Activated T-helper 1 cell treated with Interleukin-2 at 50 U/mL for 16 hours (primary cell): ENCODE measurements at places on chromosomes 1 and 21.

- no peak for DNase-seq
Observed at GRCh38 chr1:153583976-153584375, 18.3 kb upstream of the S100A2 start.

GRCh38 chr1:95790136-95790535, 556.1 kb downstream of the RWDD3 start:
- no peak for DNase-seq

DNA sequence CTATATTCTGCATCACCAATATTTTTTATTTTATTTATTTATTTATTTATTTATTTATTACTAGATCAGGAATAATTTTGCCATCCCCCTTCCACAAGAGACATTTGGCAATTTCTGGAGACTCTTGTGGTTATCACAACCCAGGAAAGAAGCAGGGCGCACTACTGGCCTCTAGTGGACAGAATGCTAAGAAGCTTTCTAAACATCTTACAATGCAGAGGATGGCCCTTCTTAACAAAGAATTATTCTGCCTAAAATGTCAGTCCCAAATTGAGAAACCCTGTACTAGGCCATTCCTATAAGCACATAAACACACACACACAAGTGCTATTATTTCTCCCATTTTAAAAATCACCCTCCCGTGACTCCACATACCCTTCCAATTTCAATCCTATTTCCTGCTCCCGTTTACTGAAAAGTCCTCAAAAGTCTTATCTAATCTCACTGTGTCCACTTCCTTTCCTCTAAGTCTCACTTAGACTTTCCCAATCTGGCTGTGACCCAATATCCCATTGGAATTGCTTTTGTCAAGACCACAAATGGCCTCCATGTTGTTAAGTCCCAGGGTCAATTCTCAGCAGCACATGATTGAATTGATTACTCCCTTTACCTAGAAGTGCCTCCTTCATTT, 43.7 kb upstream of the RNF11 start:
- peak; percentile 1 for DNase-seq

- DNase-seq, result no peak
Observed at GRCh38 chr1:155479205-155479604, 83.4 kb downstream of the ASH1L start.

DNA sequence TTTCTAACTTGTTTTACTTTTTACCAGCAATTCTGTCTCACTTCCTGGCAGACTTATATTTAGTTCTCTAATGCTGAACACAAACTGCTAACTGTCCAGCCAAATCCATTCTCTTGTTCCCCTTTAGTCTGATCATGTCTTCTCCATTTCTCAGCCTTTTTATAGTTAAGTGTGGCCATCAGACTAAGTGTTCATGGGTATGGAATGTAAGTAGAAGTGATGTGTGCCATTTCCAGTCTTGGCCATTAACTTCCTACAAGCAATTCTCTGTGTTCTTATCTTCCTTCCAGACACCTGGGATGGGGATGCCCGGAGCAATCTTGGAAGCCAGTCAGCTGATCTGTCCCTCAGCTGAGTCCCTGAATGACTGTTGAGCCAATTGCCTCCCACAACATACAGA, 165.8 kb downstream of the ST6GALNAC3 start:
- DNase-seq, result no peak

- DNase-seq, result no peak
Observed at GRCh38 chr1:238223076-238223640, 332.4 kb upstream of the ZP4 start.

GRCh38 chr21:37026499-37026898, 20.0 kb downstream of the RIPPLY3 start:
- no peak for DNase-seq

GRCh38 chr1:20344738-20345137, 54.1 kb downstream of the VWA5B1 start:
- DNase-seq, result no peak

DNA sequence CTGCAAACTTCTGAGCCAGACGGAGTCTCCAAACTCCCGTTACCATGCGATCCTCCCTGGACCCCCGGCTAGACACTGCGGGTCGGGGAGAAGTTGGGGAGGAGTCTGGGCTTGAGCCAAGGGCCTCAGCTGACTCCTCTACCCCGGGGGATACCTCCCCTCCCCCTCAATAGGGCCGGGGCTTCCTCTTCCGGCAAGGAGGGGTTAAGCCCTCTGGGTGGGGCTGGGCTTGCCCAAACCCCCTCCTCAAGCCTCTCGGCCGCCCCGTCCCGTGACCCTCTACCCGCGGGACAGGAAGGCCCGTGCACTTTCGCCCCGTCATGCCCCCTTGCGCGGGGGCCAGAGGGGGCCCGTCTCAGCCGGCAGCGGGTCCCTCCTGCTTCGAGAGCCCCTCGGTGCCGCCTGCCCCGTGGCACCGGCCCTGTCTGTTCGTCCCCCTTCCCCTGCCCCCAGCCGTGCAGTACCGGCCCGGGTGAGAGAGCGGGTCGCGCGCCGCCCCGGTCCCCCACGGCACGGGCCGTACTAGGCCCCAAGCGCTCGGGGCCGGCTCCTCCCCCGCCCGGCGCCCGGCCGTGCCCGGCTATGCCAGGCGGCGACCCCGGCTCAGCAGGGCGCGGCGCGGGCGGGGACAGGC, 652 bp downstream of the ARL8A start:
- DNase-seq, result no peak

- no peak for DNase-seq
Observed at GRCh38 chr1:154574716-154575115, 7.1 kb downstream of the CHRNB2 start.

DNA sequence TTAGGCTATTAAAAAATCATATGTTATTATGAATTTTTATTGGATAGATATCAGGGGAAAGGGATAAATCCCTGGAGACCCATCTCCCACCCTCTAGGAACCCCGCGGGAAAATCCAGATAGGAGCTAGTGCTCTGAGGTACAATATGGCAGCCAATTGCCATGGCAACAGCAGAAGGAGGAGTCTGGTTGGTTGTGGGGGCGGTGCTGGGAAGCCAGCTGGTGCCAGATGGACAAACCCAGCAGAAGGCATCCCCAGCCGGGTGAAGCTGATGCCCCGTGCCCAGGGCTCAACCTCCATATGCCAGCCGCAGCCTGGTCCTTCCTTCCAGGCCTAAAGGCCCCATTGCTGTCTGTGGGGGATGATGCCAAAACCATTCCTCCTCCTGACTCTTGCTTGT, 38.3 kb downstream of the RHBG start:
- no peak for DNase-seq

- no peak for DNase-seq
Observed at GRCh38 chr1:58768971-58769808, 14.7 kb downstream of the JUN start.

DNA sequence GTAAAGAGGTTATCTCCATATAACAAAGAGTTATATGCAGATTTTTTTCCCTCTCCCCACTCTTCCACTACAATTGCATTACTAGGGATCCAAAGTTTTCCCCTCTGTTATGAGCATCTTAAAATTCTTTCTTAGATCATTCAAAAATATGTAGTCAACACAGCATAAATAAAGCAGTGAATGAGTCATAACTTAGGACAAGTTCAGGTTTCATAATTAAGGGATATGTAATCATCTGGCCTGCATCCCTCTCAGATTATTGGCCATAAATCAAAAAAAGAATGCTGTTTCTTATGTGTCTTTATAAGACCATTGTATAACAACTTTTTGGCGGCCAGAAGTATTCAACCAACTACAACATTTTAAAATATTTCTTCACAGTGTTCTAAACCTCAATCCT, 1526.1 kb downstream of the KCNT2 start:
- no peak for DNase-seq

GRCh38 chr1:156500543-156500792, at the start of gene MEF2D:
Gene MEF2D, minus strand, starts transcription at chr1:156500775. Its CDS starts 17,483 bp downstream, at chr1:156483292.
- no peak for DNase-seq

DNA sequence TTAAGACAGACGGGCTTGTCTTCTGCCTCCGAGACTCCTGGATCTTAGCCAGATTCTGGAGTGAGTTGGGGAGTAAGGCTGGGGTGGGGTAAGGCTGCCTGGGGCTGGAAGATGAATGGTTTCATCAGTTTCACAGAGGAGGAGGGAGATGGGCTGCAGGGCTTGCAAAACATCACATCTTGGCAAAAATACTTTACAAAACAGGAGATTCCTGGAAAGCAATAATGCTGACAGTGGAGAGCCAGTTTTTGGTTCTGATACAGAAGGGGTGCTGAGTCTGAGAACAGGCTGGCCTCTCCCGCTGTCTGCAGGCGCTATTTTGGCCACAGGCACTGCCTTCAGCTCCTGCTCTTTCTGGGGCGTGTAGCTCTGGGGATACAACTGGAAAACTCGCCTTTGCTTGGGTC, 83.4 kb upstream of the KCNE2 start:
- no peak for DNase-seq

GRCh38 chr1:224407571-224408293, 26.9 kb downstream of the WDR26 start:
- no peak for DNase-seq

DNA sequence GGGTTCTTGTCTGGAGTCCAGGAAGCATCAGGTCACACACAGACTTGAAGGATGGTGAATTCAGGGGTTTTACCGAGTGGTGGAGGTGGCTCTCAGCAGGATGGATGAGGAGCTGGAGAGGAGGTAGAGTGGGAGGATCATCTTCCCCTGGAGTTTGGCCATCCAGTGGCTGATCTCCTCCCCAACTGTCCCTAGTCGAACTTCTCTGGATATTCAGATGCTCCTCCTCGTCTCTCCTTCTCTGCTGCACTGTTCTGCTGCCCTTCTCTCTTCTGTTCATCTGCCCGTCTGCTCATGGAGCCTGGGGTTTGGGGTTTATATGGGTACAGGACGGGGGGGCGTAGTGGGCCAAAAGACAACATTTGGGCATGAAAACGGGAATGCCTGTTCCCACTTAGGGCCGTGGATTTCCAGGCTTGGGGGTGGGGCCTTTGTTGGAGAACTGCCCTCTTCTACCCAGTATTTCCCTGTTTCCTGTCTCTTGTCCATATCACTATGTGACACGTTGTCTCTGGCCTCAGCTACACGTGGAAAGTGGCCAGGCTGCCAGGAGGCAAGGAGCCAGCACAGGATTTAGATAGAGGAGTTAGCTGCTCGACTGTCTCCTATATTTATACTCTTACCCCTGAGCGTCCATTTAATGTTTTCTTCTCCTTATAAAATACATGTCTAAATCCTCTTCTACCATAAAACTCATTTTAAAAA, 76.7 kb downstream of the SIPA1L2 start:
- no peak for DNase-seq

GRCh38 chr1:67619080-67619479, 65.9 kb upstream of the GADD45A start:
- DNase-seq, result no peak

- DNase-seq, result no peak
Observed at GRCh38 chr1:36525166-36525565, 42.5 kb upstream of the CSF3R start.

- no peak for DNase-seq
Observed at GRCh38 chr21:42218836-42219605, at the start of gene ABCG1. Gene ABCG1, plus strand, starts transcription at chr21:42219140. Its CDS starts 123 bp downstream, at chr21:42219263.

GRCh38 chr1:13892198-13892597, 192.2 kb downstream of the PRDM2 start:
- DNase-seq, result no peak

DNA sequence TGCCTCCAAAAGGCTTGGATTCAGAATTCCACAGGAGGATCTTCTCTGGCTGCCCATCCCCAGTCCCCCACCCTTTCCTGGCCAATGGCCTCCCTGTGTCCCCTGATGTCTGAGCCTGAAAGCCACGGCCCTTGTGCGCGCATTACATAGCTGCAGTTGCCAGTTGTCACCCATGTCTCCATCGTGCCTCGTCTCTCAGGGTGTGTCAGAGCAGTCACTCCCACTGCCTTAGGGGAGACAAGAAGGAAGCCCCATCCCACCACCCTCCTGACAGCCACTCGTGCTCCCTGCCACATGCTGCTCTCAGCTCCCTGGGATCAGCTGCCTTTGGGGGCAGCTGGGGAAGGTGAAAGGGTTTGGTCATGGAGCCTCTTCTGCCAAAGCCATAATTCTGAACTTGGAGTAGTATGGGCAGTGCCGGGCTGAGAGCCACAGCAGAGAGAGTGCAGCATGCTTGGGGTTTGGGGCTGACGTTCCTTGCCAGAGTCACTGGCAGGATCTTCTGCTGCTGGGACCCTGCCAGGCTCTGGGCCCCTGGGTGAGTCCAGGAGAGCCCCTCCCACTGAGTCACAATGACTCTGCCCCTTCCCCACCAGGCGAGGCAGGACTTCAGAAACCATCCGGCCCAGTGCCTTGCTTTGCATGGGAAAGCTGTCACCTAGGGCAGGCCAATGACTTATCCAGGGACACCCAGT, 285.9 kb upstream of the VAMP3 start:
- DNase-seq, result no peak

DNA sequence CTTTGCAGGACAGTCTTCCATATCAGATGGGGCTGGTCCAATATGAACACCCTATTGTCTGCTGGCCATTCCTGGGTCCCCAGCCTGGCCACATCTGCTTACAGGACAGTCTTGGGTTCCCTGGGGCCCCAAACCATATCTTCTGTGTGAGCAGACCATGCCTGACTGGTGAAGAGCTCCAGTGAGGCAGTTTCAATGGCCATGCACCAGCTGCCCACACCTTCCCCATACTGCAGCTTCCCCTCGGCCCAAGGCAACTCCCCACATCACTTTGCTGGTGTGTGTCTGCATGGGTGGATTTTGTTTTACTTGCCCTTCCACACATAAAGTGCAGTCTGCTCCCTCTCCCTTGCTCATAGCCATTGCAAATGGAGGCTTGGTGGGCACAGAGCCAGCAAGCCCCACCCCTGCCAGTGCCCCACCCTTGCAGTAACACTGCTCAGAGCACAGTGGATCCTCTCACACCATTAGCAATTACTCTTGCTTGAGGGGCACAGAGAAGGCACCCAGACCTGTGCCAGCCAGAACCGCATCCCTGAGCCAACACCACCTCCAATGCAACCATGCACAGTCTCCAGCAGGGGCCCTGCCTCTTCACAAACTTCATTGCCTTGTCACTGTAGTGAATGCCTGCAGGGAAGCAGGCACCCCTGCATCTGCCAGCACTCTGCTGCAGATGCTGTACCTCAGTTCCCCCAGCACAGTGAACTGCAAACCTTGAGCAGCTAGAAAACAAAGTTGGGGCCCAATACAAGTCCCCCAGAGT, 474.5 kb upstream of the BEND5 start:
- no peak for DNase-seq

- no peak for DNase-seq
Observed at GRCh38 chr1:195756109-195756508, 852.1 kb downstream of the KCNT2 start.

GRCh38 chr1:186900539-186901237, 71.9 kb downstream of the PLA2G4A start:
- no peak for DNase-seq

- no peak for DNase-seq
Observed at GRCh38 chr1:37035796-37036666, 1.7 kb upstream of the GRIK3 start.

- DNase-seq, result no peak
Observed at GRCh38 chr1:20612221-20612746, 21.0 kb upstream of the PINK1 start.

- DNase-seq, result no peak
Observed at GRCh38 chr1:41864471-41865040, 54.2 kb downstream of the HIVEP3 start.
